ENCODE measurements at places on chromosomes 13 and 19. TPM values are rescaled to one million over a fixed set of nuclear protein-coding genes. Genes with fewer than 3 reads are reported as not detected.
A peak's percentile ranks its signal among the peaks of the same experiment; 100 is the strongest.

RASGRP4 gene
- not detected for total RNA-seq

GRCh38 chr13:46679369-46680120, 117.4 kb downstream of the ESD start:
- no peak for DNase-seq

DMKN gene
- not detected for total RNA-seq

- no peak for DNase-seq
These were observed 269.6 kb downstream of the B3GLCT start for GRCh38 chr13:31469377-31469776.

- DNase-seq, result no peak
These were observed 5.7 kb downstream of the SLITRK1 start for GRCh38 chr13:83876546-83876945.

DMPK gene
- total RNA-seq, result 4.8 TPM

DNA sequence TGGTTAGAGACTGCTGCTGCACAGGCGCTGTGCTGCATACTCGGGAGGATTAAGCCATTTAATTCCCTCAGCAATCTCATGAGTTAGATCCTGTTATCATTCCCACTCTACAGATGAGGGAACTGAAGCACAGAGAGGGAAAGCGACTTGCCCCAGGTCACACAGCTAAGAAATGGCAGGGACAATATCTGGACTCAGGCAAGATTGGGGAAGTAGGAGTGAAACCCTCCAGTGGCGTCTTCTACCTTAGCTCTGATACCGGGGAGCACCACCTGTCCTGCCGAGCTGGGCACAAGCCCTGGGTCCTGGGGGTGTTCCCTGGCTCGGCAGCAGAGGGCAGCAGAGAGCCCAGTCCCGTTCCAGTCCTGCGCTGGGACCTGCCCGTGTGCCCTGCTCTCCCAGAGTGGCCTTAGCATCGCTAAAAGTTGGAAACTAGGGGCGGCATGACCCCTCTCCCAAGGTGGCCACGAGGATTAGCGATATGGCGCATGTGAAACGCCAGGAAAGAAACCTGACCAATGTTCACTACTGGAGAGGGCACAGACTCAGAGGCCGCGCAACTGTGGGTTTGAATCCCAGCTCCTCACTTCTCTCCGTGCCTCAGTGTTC, 20.5 kb downstream of the CYTH2 start:
- peak; percentile 55 for DNase-seq

DNA sequence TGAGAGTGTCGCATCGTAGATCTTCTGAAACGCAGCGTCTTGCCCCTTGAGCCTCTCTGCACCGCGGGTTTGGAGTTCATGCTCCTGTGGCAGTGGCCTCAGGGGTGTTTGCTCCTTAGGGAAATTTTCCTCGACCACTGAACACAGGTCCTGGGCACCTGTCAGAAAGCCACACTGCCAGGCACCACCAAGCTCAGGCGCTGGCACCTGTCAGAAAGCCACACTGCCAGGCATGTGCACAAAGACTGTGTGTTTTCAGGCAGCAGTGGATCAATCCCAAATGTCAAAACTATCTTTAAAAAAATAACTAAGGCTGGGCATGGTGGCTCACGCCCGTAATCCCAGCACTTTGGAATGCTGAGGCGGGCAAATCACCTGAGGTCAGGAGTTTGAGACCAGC, 87.1 kb downstream of the ATP11A start:
- no peak for DNase-seq

DNA sequence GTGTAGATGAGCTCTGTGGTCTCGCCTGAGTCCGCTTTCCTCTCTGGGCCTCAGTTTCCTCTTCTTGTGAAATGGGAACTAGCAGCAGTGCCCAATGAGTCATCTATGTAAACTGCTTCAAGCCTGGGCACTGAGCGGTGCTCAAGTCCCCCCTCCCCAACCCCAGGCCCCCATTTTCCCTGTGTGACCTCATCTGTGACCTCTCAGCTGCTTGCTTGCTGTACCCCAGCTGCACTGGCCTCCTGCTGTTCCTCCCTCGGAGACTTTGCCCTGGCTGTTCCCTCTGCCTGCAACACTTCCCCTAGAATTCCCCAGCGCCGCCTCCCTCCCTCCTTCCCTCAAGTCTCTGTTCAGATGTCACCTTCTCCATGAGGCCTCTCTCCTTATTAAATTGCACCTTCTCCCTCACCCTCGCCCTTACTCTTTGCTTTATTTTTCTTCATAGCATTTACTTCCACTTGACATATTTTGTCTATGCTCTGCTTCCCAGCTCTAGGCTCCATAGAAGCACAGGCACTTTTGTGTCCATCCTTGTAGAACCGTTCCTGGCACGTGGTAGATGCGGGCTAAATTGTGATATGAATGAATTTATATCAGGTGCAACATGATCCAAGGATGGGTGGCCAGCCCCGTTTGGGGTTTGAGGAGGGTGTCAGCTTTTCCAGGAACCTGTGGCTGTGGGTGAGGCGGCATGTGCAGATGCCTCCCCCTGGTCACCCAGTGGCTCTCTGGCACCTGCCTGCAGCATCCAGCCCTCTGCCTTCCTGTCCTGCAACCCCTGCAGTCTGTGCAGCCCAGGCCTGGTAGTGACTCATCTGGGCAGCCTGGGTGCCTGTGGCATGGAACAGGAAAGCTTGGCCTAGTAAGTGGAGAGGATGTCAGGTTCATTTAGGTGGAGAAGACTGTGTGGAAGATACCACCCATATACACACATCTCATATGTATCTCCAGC, 26.3 kb downstream of the SIPA1L3 start:
- DNase-seq, result peak; percentile 77

ETHE1 gene
- total RNA-seq, result 206 TPM

GRCh38 chr19:35902870-35903475, 644 bp downstream of the HCST start:
- no peak for DNase-seq

GRCh38 chr13:114045113-114045735, 71.3 kb upstream of the C13orf46 start:
- DNase-seq, result no peak

TMEM238 gene
- total RNA-seq, result 6.7 TPM

DNA sequence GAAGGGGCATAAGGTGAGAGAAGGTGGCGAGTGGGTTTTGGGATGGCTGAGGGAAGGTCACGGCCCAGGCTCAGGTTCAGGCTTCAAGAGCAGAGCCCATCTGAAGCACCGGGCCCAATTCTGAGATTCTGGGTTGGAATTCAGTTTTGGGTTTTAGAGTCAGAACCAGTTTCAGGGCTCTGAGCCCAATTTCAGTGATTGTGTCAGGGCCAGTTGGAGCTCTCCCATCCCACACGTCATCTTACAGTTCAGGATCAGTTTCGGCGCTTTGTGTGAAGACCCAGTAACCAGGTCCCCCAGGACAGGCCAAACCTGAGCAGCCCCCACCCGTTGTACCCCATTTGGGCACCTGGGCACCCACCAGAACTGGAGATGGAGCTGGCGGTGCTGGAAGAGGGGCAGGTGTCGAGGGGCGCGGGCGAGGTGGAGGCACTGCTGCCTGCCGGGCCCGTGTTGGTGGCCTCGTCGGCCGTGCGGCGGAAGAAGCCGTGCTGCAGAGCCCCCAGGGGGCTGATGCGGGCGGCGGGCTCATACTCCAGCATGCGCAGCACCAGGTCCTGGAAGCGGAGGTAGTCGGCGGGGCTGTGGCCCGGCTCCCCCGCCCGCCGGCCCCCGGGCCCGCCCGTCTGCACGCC, 7.5 kb downstream of the DYRK1B start:
- no peak for DNase-seq

- peak; percentile 12 for DNase-seq
These were observed 223.7 kb downstream of the TBC1D4 start for GRCh38 chr13:75258159-75258782.

DNA sequence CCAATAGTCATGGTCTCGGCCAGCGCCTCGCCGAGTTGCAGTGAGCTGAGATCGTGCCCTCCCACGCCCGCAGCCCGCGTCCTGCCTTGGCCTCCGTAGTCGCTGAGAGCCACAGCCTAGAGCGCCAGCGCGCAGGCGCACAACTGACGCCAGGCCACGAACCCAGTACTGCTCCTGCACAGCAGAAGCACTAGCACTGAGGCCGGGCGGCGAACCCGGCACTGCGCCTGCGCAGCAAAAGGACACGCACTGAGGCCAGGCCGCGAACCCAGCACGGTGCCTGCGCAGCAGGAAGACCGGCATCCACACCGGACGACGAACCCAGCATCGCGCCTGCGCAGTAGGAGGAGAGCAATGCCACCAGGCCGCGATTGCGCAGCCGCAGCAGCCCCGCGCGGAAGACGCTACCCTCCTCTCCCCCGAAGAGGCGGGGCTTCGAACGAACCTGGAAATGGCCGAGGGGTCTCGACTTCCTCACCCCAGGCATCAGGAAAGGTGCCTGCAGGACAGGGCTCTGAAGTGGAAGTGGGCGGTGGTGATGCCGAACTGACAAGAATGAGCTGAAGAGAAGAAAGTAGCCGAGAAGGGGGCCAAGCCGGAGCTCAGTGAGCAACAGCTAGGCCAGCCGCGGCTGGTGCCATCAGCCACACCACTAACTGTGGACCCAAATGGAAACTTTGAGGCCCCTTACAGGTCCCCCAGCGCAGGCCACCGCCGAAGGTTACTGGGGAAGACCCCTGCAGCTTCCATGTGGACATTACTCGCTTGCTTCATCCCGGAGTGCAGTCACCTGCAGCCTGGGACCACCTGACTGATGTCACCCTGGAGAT, 7.5 kb downstream of the F10 start:
- DNase-seq, result no peak

APOC4 gene
- not detected for total RNA-seq

LILRA5 gene
- total RNA-seq, result not detected

BEST2 gene
- not detected for total RNA-seq

All from Caki2 (cell line).